Activated CD4-positive, alpha-beta T cell treated with anti-CD3 and anti-CD28 coated beads, Interleukin-2, amount 50 U/mL, for 48 hours (primary cell): ENCODE measurements at places on chromosomes 12 and 14.

GRCh38 chr12:52354200-52354599, 13.1 kb downstream of the KRT85 start:
- no peak for DNase-seq

DNA sequence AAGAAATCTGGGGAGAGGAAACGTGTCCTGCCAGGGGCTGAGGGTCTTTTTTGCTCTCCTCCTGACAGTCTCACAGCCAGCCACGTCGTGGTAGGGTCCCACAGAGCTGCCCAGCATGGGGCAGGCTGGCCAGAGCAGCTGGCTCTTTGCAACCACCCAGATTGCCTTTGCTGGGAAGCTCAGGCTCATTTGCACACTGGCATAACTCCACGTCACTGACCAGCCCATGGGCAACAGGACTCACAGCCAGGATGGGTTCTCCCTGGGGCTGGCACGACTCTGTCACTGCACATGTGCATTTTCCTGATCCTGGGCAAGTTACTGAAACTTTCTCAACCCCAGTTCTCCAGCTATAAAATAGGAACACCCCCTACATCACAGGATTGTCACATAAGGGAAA, 242.2 kb downstream of the DPF3 start:
- DNase-seq, result no peak

DNA sequence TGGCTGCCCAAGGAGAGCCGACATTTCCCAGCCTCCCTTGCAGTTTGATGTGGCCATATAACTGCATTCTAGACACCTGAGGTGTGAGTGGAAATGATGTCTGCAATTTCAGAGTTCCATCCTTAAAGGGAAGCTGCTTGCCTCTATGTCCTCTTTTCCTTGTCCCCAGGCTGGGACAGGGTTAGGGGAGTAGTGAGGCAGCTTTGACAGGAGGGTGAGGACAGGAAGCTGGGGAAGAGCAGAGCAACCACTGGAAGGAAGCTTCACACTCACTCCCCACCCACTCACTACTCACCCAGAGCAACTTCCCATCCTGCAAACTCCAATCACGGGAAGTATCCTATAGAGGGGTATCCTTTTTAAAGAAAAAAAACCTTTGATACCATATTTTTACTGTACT, 28.9 kb upstream of the LTA4H start:
- DNase-seq, result no peak

- no peak for DNase-seq
Observed at GRCh38 chr14:70995671-70996070, 88.4 kb downstream of the PCNX1 start.

DNA sequence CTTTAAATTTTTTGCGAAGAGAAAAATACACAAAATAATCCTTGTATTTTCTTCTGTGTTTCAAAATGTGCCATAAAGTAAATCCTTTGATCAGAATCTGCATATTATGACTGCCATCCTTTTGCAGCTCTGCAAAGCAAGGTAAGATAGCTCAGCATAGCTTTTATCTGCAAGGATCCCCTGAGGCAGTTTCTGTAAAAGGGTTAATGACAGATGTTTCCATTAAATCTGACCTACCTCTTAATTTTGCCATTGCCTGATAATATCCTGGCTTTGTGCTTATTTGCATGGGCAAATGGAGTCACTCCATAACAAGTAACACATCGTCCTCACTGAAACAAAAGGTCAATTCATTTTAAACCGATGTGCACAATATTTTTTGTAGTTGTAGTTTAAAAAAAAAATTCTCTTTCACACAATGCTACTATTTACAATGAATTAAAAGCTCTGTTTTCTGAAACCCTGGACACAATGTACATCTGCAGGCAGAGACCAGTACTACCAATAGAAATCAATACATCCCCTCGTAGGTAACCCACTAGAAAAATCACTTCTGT, 108.5 kb upstream of the SOX5 start:
- no peak for DNase-seq
